ENCODE measurements at places on chromosomes 6 and 20.

GRCh38 chr20:60256811-60257210 is 298.6 kb downstream of the CDH26 start:
- DNase-seq, result no peak

DNA sequence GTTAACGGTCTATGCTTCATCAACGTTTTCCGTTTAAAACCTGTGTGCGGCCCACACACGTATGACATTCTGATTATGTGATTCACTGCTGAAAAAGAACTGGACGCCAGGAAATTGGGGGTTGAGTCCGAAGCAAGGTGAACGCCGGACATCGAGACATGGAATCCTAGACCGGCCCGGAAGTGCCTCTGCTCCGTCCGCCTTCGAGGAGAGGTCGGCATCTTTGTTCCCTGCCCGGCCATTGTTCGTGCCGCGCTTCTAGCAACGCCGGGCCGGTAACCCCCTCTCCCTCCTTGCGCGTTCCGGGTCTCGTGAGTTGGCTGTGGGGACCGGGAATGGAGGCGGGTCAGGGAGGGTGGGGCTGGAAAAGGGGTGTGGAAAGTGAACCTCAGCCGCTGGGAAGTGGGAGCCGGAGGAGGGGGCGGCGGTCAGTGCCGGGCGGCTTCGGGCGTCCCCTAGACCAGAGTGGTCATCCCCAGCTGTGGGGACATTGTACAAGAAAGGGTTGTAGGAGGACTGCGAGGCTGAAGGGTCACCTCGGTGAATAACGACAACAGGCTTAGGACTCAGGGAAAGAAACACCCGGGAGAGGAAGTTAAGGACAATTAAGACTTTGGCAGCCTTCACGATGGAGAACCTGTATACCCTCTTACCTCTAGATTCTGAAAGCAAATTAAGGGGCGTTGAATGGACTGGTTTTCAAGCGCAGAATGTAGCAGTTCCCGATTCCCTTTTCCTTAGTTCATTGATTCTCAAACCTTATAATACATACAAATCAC is at the start of gene ZSCAN9:
Gene ZSCAN9 (plus strand): TSS at position 220 of the 779 bp plus-strand sequence. CDS start 1,810 bp downstream, outside the sequence.
- peak; percentile 71 for DNase-seq

- DNase-seq, result no peak
Observed at GRCh38 chr6:112330879-112331265, 16.3 kb upstream of the RFPL4B start.

DNA sequence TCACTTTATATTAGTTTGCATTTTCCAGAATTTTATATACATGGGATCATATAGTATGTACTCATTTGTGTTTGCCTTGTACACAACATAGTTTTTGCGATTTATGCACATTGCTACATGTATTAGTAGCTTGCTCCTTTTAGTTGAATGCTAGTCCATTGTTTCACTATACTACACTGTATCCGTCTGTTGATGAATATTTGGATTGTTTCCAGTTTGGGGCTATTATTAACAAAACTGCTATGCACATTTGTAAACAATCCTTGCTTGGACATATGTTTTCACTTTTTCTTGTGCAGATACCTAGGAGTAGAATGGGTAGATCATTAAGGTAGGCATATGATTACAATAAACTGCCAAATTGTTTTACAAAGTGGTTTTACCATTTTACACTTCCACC is 3.9 kb upstream of the LRRC1 start:
- no peak for DNase-seq

DNA sequence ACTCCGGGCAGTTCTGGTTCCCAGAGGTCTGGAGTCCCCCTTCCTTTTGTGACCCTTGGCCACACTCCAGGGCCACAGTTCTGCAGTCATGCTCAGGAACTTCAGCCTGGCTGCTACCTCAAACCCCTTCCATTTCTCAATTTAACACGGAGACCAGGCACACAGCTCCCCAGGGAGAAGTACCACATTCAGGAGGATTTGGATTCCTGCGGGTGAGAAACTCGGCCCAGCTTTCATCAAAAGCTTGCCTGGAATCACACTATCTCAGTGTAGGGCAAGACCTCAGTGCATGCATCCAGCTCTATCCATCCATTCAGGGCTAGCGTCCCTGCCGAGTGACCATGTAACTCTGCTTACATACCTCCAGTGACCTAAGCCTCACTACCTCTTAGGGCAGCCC is 16.8 kb upstream of the IP6K3 start:
- no peak for DNase-seq

GRCh38 chr6:50716899-50717509 is 3.7 kb downstream of the TFAP2D start:
- DNase-seq, result no peak

DNA sequence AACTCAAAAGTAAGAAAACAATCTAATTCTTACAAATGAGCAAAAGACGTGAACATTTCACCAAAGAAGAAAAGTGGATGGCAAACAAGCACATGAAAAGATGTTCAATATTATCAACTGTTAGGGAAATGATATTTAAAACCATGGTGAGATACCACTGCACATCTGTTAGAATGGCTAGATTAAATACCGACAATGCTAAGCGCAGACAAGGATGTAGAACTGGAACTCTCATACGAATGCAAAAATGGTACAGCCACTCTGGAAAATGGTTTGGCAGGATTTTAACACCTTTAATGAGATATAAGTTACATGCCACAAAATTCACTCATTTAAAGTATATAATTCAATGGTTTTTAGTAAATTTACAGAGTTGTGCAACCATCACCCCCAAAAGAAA is 44.6 kb upstream of the NFATC2 start:
- DNase-seq, result no peak

GRCh38 chr20:34506480-34506879 is 9.7 kb upstream of the DYNLRB1 start:
- DNase-seq, result no peak

GRCh38 chr20:36115925-36116324 is 38.6 kb upstream of the EPB41L1 start:
- DNase-seq, result no peak

GRCh38 chr6:37495244-37495934 is 4.3 kb downstream of the CCDC167 start:
- DNase-seq, result no peak

DNA sequence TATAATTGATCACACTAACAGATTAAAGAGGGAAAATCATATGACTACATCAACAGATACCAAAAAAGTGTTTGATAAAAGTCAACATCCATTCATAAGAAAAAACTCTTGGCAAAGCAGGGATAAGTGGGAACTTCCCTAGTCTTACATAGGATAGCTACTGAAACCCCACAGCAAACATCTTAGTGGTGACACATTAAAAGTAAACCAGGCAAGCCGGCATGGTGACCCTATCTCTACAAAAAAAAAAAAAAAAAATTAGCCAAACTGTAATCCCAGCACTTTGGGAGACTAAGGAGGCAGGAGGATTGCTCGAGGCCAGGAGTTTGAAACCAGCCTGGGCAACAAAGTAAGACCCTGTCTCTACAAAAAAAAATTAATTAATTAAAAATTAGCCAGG is 13.8 kb upstream of the CCND3 start:
- DNase-seq, result no peak

GRCh38 chr20:24691901-24692351 is 222.5 kb downstream of the SYNDIG1 start:
- DNase-seq, result no peak

- DNase-seq, result no peak
Observed at GRCh38 chr20:24619212-24619611, 149.8 kb downstream of the SYNDIG1 start.

DNA sequence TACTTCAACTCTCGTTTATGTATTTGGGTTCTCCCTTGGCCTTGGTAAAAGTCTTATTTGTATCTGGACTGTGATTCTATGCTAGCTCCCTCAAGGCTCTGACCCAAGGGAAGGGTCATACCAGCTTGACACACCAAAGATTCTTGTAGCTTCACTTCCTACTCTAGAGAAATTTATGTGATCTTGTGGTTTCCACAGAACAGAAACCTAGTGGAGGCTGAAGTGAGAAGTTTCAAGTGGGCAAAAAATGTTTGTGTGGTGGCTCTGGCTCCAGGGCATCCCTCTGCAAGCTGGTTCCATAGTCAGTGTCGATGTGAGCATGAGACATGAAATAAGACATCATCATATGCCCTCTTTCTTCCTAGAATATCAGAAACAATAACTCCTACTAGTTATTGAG is 48.1 kb upstream of the TNFRSF21 start:
- no peak for DNase-seq

DNA sequence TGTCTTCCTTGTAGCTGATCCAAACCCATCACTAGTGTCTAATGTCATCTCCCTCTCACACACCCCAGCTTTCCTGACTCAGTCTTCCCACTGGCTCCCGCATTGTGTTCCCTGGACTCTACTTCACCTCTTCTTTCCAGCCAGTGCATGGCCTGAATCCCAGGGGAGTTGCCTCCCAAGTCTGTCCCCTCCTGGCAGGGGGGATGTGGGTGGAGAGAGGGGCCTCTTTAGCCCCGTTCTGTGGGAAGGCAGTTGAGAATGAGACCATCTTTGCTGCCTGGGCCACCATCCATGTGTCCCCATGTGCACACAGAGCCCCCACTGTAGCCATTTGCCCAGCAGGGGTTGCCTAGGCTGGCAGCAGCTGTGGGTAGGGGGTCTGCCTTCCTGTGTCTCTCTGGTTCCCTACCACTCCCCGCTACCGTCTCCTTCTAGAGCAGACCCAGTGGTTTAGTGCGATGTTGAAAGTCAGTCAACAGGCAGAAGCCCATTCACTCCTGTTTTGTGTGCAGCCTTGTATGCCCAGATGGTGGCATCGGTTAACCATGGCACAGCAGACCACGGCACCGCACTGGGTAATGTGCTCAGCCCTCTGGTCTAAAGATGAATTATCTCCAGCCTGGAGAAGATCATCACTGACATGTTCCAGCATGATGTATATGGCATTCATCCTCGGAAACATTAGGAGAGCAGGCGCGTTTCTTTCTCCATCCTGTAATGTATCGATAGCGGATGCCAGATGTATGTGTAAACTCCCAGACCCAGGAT is 178.8 kb upstream of the SNX9 start:
- DNase-seq, result peak; percentile 23

DNA sequence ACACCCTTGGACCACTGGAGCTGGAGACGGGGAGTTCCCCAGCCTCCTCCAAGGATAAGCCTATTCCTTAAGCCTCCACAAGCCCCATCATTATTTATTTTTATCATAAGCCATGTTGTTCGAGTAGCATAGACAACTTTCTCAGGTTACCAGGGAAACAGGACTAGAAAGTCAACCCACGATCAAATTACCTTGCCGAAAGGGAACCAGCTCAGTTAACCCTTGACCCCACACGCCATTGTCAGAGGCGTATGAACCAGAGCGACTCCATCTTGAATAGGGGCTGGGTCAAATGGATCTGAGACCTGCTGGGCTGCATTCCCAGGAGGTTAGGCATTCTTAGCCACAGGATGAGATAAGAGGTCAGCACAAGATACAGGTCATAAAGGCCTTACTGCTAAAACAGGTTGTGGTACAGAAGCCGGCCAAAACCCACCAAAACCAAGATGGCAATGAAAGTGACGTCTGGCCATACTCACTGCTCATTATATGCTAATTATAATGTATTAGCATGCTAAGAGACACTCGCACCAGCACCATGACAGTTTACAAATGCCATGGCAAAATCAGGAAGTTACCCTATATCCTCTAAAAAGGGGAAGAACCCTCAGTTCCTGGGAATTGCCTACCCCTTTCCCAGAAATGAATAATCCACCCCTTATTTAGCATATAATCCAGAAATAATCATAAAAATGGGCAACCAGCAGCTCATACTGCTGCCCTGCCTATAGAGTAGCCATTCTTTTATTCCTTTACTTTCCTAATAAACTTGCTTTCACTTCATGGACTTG is 22.4 kb downstream of the SYNJ2 start:
- DNase-seq, result no peak

GRCh38 chr20:4029505-4030467 is 14.4 kb upstream of the RNF24 start:
- DNase-seq, result no peak

GRCh38 chr6:89375427-89376267 is 23.1 kb upstream of the UBE2J1 start:
- no peak for DNase-seq

- no peak for DNase-seq
Observed at GRCh38 chr6:11987386-11987785, 24.7 kb upstream of the HIVEP1 start.

DNA sequence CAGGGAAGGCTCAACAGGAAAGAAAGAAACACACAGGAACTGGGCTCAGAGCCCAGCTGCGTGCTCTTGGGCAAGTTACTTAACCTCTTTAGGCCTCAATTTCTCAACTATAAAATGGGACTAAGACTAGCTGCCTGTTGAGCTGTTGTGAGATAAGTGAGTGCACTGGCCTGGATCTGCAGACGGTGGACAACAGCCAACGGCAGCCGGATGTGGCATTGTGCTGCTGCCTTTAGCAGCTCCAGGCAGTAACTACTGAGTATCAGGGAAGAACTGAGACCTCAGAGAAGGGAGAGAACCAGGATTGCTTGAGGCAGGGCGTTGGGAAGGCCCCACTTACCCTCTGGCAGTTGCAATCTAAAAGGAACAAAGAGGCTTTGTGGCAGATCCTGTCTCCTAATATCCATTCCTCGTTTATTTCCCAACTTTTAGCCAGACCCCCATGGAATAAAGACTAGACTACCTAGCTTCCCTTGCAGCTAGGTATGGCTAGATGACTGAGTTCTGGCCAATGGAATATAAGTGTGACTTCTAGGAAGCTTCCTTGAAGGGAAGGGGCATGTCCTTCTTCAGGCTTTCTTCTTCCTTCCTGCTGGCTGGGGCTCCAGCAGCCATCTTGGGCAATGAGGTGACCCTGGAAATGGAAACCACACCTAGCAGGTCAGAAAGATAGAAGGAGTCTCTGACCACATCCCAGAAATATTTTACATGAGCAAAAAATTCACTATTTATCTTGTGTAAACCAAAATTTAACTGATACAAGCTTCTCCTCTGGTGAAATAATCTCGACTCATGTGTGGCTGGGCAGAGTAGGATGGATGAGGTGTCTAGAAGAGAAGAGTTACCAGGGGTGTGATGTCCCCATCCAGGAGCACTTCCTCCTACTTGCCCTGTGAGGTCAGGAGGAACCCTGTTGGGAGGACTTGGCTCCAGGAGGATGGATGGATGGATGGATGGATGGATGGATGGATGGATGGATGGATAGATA is 67.6 kb downstream of the MRPL14 start:
- DNase-seq, result no peak

GRCh38 chr6:25960734-25961133 is 1.9 kb upstream of the TRIM38 start:
- DNase-seq, result no peak

- no peak for DNase-seq
Observed at GRCh38 chr20:59413326-59413865, 113.0 kb downstream of the EDN3 start.

DNA sequence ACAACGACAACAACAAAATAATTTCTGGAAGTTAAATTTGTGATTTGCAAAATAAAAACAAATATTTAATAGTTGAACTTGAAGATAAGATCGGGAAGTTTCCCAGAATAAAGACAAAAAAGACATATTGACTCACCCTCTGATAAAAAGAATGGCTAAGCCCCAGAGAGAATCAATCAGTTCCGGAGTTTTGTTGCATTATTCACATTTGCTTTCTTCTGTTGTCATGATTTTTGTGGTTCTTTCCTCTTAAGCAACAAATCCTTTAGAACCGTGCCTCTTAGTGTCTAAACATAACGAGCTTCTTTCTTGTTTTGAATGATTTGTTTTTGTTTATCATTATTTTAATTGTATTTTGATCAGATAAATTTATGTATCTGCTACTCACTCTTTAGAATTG is 337.7 kb upstream of the PRND start:
- no peak for DNase-seq

- DNase-seq, result no peak
Observed at GRCh38 chr6:18154507-18155149, at the start of gene TPMT. TSS of gene TPMT (minus strand) at chr6:18155077. CDS start at chr6:18149127, 5,950 bp downstream.

All from fibroblast of the conjunctiva (primary cell).